ENCODE measurements at places on chromosomes 2 and 18.

DNA sequence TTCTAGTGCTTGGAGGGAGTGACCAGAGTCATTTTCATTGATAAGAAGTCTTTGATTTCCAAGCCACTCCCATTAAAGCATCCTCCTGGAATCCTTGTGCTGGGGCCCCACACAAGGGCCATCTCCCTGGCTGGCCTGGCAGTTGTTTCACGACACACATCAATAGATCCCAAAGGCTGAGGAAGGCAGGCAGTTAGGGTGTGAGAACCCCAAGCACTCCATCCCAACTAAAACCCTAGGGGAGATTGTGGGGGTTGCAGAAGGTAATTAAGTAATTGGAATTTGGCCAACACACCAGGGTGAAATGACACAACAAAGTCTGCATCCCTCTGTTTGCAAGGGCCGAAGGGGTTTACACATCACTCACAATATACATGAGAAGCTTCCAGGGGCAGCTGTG is 578.1 kb upstream of the SYT4 start:
- DNase-seq = no peak

- DNase-seq = peak; percentile 88
These were observed 109.5 kb downstream of the CDC42EP3 start for GRCh38 chr2:37561615-37562569.

DNA sequence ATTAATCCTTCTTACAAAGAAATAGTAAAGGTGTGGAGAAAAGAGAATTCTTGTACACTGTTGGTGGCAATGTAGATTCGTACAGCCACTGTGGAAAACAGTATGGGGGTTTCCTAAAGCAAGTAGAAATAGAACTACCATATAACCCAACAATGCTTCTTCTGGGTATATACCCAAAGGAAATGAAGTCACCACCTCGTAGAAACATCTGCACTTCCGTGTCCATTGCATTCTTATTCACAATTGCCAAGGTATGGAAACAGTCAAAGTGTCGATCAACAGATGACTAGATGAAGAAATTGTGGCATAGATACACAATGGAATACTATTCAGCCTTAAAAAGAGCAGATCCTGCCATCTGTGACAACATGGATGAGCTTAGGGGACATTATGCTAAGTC is 93.4 kb upstream of the TGIF1 start:
- DNase-seq = no peak

- no peak for DNase-seq
These were observed 68.1 kb upstream of the SULT1C3 start for GRCh38 chr2:108171657-108172056.

GRCh38 chr2:63743982-63744966 is 97.4 kb upstream of the UGP2 start:
- DNase-seq = no peak
